ENCODE measurements at places on chromosomes 2 and 18.

DNA sequence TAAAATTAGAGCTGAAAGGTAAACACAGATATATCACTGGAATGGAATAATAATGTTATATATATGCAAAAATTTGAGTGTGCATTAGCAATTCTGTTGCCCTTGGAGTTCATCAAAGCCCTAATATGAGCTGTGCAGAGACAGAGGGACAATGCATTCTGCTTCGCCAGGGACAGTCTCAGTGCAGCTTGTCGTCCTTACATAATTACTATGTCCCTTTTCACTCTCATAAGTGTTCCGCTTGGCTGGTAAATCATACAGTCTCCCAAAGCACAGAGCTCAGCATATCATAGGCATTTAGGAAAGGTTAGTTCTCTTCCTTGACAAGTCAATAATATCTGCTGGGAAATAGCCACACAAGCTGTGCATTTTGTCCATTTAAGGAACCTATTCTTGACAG lies 30.7 kb downstream of the MAPK4 start:
- DNase-seq, result no peak

- DNase-seq, result no peak
Observed at GRCh38 chr2:241050624-241051577, 51.2 kb downstream of the MTERF4 start.

GRCh38 chr2:3641181-3641580 lies 16.8 kb upstream of the ALLC start:
- no peak for DNase-seq

DNA sequence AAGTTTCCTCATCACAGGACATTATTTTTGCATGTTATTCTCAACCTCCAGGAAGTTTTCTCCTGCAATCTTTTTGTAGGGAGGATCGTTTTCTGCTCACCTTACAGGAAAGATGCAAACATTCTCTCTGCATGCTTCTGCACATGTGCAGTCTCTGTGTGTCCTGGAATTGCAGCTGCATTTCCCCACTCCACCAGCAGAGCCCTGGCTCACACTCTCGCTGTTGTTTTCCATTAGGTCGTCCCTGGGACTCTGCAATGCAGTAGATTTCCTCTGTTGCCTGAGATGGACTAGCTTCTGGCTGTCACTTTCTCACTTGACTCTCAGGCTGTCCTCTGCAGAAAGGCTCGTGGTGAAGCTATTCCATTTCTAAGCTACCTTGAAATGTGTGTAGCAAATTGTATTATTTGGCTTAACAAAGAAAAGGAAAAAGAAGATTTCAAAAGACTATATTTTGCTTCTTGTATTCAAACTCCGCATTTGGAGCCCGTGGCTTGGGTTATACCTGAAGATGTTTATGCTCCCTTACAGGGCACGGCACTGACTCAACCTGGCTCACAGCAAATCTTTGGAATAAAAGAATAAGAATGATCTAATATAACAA lies 346.7 kb downstream of the RAD51AP2 start:
- peak; percentile 45 for DNase-seq

GRCh38 chr2:150624001-150624401 lies 136.5 kb upstream of the RND3 start:
- DNase-seq, result no peak

DNA sequence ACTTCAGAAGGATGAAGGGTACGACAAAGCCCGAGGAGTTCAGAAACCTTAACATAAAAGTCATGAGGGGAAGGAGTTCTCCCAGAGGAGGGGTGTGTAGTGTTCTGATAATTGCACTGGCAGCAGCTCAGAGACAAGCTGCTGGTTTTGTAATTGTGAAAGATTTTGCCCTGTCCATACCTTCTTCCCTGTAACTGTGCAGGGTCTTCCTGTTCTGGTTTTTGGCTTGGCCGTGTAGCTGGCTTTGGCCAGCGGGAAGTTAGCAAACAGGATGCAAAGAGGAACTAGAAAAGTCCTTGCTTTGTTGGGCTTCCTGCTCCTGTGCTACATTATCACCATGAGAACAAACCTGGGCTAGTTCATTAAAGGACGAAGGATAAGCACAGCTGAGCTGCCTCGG lies 160.8 kb downstream of the LPIN1 start:
- no peak for DNase-seq

- DNase-seq, result no peak
Observed at GRCh38 chr18:44452346-44452745, 228.3 kb upstream of the SETBP1 start.

- DNase-seq, result no peak
Observed at GRCh38 chr2:86274918-86275275, 62.5 kb downstream of the REEP1 start.

DNA sequence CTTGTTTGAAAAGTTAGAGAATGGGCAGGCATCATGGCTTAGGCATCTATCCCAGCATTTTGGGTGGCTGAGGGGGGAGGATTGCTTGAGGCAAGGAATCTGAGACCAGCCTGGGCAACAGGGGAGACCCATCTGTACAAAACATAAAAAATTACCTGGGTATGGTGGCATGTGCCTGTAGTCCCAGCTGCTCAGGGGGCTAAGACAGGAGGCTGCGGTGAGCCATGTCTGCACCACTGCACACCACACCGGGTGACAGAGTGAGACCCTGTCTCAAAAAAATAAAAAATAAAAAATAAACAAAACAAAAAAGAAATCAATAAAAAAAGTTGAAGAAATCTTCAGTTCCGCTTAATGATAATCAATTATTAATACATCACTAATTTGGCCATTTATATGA lies 146.5 kb downstream of the CDH7 start:
- DNase-seq, result no peak

DNA sequence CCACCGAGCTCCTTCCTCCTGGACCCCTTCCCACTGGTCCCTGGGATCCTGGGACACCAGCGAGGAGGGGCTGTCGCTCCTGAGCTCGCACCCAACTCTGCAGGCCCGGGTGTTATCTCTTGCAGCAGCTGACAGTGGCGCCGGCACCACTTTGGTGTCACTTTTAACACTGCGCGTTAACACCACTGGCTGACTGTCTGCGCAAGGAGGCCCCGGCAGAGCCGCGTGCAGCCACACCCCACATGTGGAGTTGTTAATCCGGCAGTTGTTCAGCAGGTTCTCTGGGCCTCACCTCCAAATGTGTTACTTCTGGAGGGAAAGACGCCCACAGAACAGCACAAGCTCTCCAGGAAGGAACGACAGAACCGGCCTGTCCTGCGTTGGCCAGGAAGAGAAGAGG lies 155.0 kb upstream of the GLI2 start:
- no peak for DNase-seq

DNA sequence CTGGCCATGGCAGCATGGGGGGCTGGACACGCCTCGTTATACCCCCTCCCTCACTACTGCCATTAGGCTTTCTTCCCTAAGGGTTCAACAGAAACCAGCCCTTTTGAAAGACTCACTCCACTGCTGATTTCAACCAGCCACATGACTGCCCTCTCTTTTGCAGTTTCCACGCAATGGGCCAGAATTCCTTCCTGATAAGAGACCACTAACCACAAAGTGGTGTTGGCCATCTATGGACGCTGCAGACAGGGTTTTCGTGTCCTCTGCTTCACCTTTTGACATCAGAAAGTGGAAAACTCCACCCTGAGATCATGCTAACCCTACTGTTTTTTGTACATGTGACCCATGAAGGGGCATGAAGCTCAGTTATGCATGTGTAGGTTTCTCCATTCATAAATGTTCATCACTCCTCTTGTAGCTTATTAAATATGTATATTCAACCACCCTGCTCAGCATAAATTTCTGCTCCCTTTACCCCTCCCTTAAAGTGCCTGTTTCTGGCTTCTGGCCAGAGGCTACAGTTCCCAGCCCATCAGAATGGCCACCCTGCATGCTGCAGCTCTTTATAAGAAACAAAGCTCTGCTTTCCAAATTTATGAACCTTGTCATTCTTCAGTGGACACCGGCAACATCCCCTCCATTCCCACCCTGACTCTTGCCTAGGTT lies 106.6 kb upstream of the MSH6 start:
- no peak for DNase-seq

- DNase-seq, result no peak
Observed at GRCh38 chr18:305003-305501, 37.2 kb upstream of the THOC1 start.

- DNase-seq, result no peak
Observed at GRCh38 chr2:168396131-168396530, 59.9 kb upstream of the CERS6 start.
